NCI-H524 treated with DMSO at 0.1 percent for 48 hours (cell line): ENCODE measurements at places on chromosomes 12 and 14.

GRCh38 chr14:66099451-66099850, 386.7 kb upstream of the CCDC196 start:
- no peak for DNase-seq

GRCh38 chr12:77167801-77168200, 102.4 kb upstream of the E2F7 start:
- DNase-seq: no peak

DNA sequence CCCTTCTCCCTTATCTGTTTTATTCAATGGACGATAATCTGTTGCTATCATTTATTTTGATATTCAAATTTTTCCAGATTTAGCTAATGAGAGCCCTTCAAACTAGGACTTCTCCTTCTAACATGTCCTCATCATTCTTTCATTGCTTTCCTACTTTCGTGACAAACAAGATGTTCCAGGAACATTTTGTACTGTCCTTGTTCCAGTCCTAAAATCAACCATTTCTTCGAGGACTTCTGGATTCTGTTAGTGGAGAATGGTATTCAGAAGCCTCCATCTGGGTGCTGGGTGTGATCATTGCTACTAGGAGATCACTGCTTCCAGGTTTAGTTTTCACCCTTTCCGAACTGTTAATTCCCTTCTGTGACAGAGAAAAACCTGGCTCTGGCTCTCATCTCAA, 29.5 kb upstream of the FBXO34 start:
- DNase-seq: peak; percentile 43

DNA sequence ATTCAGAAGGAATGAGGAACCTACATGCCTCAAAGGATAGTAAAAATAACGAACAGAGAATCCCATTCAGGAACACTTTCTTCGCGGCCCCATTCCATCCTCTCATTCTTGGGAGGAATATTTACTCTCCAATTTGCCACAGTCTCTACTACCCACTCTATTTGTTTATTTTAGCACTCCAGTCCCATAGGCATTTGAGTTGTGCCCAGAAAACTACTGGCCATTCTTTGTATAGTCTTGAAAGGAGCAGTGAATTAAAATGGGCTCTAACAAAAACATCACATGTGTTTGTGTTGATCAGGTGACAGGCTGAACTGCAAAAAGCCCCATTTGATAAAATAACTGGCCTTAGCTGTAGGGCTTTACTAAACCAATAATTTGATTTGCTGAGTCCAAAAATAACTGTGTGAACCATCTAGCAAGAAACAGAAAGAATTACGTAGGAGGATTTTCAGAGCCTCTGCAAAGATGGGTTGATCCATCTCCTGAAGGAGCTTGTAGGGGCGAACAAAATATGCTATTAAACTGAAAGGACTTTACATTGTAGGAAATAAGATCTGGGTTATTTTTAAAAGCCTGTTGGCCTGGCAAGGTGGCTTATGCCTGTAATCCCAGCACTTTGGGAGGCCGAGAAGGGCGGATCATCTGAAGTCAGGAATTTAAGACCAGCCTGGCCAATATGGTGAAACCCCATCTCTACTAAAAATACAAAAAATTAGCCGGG, 142.3 kb upstream of the CPNE8 start:
- no peak for DNase-seq

- DNase-seq: peak; percentile 52
Observed at GRCh38 chr14:39467889-39468524, 35.8 kb upstream of the FBXO33 start.

DNA sequence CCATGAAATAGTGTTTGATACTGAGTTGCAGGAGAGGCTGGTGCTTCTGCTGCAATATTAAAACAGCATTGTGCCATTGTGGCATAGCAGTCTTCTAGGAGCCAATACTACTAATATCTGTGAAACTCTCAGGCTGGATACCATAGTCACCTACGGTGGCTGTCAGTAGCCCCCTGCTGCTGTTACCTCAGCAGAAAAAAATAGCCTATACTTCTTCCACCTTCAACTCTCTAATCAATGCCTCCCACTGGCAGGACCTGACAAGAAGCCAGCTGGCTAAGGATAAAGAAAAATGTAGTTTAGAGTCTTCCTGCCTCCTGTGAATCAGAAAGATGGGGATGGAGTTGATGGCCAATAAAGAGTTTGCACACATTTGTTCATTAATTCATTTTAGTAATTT, 91.6 kb downstream of the PDE3A start:
- no peak for DNase-seq

DNA sequence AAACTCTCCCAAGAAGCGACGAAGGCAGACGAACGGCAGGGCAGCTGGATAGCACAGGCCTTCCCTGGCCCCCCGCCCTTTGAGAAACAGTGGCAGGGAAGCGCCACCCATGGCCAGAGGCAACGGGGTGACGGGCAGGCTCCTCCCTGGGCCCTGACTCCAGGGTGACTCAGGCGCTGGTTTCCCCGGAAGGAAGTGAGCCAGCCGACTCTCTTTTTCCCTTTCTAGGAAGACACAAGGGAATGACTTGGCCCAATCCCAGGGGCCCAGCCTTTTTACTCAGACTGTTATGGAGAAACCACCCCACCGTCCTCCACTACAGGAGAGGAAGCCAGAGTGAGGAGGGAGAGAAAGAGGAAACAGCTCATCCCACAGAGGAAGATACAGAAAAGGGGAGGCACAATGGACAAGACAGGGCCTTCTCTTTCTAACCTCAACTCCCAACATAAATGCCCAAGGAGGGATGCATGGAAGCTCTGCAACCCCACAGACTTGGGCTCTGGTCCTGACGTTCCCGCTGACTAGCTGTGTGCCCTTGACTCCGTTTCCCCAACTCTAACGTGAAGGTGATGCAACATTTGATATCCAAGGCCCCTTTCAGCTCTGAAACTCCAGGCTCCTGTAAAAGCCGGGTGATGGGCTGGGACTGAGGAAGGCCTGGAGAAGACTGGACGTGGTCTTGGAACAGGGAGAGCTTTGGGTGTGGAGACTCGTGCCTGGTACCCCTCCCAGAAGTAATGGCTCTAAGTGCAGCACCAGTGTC, 27.9 kb downstream of the ACTN1 start:
- DNase-seq: no peak

DNA sequence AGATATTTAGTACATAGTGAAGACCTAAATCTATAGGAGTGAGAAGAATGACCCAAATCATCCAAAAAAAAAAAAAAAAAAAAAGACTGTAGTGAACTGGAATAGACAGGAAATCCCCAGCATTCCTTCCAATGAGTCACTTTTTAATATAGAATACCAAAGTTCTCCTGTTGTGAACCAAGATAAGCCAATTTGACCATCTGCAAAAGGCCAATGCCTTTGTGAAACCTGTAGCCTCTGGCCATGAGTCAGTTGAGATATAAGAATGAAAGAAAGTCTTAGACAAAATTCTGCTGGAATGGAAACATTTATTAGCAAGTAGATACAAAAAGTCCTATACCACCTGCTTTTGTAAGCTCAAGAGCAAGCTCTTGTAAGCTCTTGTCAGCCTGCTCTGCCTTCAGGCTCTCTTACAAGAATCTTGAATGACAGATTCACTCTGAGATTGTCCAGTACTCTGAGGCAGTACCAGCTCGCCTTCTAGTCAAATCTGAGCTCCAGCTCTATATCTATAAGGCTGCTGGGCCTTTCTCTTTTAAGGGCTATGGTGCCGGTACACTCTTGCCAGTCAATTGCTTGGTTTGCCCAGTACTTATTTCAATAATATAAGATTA, 243.0 kb upstream of the TMTC1 start:
- DNase-seq: no peak

DNA sequence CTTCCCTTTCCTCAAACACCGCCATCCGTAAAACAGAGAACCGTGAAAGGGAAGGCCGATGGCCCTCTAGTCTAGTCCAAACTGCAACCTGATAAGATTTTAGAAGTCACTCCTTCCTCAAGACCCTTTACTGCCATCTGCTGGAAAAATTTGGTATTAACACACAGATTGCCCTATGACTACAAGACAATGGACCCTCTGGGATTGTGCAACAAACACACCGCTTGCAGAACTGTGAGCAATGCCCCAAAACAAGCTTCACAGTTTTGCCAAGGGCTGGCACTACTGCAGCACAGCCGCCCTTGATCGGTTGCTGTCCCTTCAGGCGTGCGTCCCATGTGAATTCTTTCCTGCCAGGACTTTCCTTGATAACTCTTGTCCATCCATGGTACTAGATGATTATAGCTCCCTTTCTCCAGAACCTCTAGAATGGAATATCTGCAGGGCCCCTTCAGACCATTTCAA, 23.1 kb downstream of the LLPH start:
- peak; percentile 19 for DNase-seq

DNA sequence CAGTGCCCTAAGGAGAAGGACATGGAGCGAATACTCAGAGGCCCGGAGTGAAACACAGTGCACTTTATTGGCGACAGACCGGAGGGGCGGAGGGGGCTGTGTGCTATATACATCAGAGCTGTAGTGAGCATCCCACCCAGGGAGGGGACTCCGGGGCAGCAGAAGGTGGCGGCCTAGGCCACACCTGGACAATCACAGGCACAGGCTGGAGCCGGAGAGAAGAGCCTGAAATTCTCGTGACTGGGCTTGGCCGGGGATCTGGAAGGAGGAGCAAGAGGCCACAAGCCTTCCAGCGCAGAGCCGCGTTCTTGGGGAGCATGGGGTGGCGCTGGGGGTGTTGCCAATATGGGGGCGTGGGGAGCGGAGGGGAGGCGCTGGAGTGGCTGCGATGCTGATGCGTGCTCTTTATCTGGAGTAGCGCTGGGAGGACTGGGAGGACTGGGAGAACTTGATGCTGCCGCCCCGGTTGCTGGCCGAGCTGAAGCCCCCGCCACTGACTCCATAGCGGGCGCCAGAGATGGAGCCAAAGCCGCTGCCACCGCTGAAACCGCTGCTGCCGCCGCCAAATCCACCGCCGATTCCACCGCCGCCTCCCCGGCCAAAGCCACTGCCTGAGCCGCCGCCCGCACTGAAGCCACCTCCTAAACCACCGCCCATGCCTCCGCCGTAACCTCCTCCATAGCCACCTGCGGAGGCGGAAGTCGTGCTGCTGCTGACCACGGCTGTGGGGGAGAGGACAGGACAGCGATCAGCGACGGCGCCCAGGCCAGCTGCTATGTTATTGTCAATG, 6.1 kb downstream of the KRT3 start:
- DNase-seq: no peak

GRCh38 chr14:69204753-69205152, 13.5 kb downstream of the EXD2 start:
- no peak for DNase-seq

GRCh38 chr14:42513837-42514236, 907.2 kb downstream of the LRFN5 start:
- no peak for DNase-seq

DNA sequence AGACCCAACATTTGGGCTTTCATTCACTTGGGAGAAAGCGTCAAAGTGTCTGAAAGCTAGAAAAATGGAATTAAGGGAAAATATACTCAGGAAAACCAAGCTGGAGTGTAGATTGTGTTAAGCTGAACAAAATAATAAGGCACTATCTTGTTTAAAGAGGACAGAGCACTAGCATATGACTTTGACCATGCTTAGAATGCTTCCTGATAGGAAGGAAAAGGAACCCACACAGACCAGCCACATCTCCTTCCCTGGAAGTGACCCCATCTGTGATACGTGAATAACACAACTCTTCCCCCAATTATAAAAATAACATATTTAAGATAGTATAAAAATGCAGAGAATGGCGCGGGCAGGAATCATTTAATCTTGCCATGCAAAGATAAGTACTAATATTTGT, 94.7 kb upstream of the BCL2L14 start:
- no peak for DNase-seq

DNA sequence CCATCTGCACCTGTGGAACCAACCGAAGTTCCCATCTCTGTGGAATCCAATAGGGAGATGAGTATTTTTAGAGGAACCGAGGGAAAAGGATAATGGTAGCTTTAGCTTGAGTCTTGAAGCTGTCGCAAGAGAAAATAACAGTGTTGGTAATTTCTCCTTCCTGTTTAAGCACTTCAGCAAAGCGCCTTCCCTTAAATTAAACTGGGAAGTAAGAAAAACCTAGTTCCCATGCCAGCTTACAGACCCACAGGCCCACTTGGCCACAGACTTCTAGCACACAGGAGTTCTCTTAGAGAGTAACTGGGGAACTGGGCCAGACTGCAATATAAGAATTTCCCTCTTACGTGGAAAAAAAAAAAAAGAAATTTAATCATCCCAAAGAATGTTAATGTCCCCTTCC, 223.8 kb downstream of the EFCAB11 start:
- DNase-seq: no peak

DNA sequence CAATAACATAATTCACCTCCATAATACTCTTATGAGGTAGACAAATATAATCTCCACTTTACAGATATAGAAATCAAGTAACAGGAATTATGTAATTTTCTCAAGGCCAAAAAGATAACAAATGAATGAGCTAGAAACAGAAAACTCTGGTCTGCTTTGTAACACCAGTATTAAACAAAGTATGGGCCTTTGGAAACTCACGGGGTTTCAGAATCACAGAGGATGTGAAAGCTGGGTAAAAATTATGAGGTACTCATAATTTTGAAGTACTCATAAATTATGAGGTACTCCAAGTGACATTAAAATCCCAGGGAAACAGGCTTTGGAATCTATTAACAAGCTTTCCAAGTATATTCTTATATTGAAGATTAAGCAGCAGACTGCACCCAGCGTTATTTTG, 140.2 kb downstream of the MED13L start:
- no peak for DNase-seq

DNA sequence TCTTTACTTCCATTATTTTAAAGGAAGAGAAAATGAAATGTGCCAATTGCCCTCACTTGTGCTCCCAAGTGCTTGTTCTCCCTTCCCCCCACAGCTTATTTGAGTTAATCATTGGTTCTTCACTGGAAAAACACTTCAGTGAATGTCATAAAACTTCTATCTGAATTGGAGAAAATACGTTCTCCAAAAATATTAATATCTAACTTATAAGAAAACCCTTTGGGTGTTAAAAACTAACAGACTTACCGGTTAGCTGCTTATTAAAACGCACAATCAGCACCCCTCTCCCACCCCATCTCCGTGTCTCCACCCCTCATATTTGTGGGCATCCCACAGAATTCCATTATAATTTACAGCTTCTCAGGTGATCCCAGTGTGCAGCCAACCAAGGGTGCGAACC, 31.7 kb downstream of the PLEKHA5 start:
- DNase-seq: no peak

DNA sequence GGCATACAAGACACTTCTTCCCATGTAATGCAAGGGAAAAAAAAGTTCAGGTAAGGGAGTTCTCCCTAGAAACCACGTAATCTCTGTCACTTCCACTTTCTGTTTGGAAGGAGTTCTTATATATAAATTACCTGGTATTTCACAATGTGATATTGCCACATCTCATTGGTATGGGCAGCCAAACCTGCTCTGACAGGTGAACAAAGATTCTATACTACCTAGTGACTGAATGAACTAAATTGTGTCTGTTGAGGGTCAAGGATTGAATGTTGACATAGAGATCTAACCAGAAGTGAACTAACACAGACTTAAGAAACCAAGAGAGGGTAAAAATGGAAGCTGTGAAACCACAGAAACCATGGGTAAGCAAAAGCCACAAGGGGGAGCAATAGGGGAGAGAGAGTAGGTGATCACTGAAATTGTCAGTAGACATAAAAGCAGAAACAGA, 161.3 kb downstream of the RPL10L start:
- DNase-seq: no peak
